ENCODE measurements at places on chromosomes 16 and 17.

DNA sequence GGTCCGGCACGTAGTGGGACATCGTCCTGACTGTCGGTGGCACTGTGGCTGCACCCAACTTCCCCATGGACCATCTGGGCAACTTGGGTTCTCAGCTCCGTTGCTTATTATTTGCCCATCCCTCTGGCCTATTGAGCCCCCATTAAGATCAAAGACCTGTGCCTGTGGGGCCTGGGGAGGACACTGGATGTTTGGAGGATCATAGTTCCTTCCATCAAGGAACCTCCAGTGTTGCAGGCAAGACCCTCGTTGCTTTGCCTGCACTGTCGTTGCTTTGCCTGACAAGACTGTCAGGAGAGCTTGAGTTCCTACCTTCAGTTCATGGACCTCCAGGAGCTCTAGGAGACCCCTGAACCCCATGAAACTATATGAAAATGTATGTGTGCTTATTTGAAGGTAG, 127.2 kb downstream of the CCDC144A start:
- DNase-seq: no peak

DNA sequence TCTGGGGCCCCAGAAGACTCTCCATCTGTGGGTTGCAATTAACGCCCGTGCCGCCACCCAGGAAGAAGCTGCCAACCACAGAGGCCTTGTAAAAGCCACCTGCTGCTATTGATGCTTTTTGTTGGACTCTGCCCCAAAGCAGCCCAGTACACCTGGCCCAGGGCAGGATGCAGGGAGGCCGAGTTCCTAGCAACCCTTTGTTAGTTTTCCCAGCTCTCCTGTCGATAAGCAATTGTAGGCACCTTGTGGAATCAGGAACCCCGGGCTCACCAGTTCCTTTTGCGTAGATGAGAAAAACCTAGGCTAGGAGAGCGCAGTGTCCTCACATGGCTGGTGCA, 103.3 kb downstream of the ABCC6 start:
- no peak for DNase-seq

- DNase-seq: no peak
Observed at GRCh38 chr16:58186176-58186944, 11.5 kb downstream of the CSNK2A2 start.

DNA sequence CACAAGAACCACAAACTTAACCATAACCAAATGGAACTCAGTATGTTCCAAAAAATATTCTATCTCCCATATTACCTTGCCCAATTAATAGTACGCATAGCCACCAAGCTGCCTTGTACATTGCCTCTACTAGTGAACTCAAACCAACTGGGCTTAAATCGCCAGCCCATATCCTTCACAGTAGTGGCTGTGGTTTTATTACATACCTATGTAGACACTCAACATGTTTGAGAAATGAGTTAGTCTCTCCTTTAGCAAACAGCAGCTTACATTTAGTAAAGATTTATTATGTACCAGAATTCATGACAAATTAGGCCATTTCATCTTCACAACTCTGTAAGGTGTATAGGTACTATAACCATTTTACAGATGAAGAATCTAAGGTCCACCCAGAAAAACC, 41.4 kb downstream of the GRB2 start:
- DNase-seq: no peak

DNA sequence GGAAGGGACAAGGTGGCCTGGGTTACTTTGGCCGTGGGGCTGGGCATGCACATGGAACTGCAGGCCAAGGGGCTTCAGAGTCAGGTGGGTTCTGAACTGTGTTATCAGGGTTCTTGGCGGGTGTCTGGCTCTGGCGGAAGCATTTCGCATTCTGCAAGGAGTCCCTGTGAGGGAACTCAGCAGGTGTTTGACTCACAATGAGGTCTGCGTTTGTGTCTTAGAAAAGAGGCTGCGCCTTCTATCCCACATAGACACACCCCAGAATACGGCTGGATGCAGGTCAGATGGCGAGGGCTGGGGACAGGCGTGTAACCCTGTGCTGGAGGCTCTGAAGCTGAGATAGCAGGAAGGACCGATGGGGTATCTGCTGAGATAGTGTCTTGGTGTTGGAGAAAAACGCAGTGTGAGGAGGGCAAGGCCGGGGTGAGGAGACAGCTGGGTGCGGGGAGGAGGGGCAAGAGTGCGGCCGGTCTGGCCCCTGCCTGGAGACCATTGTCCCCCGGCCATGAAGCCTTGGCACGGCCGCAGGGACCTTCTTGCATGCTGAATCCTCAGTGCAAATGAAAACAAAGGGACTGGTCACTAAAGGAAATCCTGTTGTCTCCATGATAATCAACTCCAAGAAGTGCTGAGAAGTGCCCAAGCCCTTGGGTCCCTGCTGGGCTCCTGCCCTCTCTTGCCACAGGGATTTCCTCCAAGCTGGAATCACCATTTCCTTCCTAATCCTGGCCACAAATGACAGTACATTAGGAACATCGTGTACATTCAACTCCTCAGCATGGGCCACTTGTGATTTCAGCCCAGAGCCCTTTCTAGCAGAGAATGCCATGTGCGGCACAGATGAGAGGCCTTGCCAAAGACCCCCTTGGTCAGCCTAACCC, 22.8 kb upstream of the MTSS2 start:
- no peak for DNase-seq

DNA sequence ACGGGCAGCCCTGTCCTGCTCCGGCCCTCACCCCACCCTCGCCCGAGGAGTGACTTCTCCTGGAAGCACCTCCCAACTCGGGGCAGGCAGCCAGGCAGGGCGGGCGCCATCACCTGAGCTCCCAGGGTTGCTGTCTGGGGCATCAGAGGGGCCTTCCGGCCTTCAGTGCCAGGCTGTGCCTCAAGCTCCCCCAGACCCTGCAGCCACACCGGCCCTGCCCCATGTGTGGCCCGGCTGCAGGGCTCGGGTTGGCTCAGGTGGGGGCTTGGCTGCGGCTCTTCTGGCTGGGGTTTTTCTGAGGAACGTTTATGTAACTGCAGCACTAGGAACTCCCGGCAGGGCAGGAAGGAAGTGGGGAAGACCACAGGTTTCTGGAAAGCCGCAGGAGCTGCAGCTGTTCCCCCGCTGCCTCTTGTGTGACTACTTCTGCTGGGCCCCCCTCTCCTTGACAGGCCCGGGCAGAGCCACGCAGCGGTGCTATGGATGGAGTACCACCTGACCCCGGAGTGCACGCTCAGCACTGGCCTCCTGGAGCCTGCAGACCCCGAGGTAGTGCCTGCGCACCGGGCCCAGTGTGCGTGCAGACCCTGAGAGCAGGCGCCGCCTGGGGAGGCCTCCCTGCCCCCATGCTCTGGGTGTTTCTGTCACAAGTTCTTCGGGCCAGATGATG, 45.6 kb downstream of the PRMT7 start:
- DNase-seq: no peak
